Bronchial smooth muscle cell (primary cell): ENCODE measurements at places on chromosomes 7 and 10. TPM values are rescaled to one million over a fixed set of nuclear protein-coding genes. Genes with fewer than 3 reads are reported as not detected.

ARHGEF35 gene
- 2.5 and 2.7 TPM in 2 replicates for total RNA-seq

GIMAP1 gene
- total RNA-seq, result 0.09 TPM in 1 of 2 replicates, not detected in the other

PHKG1 gene
- total RNA-seq, result 0.47 and 1.0 TPM in 2 replicates

OPN4 gene
- not detected in 2 replicates for total RNA-seq

MICALL2 gene
- total RNA-seq, result 17.2 and 18.1 TPM in 2 replicates

PPP3CB gene
- 22.8 and 27.6 TPM in 2 replicates for total RNA-seq

MCM10 gene
- total RNA-seq, result 0.34 and 1.3 TPM in 2 replicates

CPA5 gene
- under 0.01 TPM in 1 of 2 replicates, not detected in the other for total RNA-seq

UBTD1 gene
- 17.7 and 22.4 TPM in 2 replicates for total RNA-seq

WEE2 gene
- 0.17 TPM in 1 of 2 replicates, not detected in the other for total RNA-seq

PRSS37 gene
- total RNA-seq, result not detected in 2 replicates

C7orf57 gene
- not detected in 2 replicates for total RNA-seq

RADIL gene
- total RNA-seq, result 0.26 and 0.32 TPM in 2 replicates

PDE1C gene
- total RNA-seq, result 0.09 and 0.16 TPM in 2 replicates

ERVW-1 gene
- not detected in 2 replicates for total RNA-seq

LBX1 gene
- under 0.01 TPM in 1 of 2 replicates, not detected in the other for total RNA-seq
